Naive thymus-derived CD8-positive, alpha-beta T cell (primary cell): ENCODE measurements at places on chromosomes 13 and 19. TPM values are rescaled to one million over a fixed set of nuclear protein-coding genes. Genes with fewer than 3 reads are reported as not detected.

PVR gene
- polyA plus RNA-seq, result 0.37 TPM

NTF4 gene
- polyA plus RNA-seq, result not detected

BIVM gene
- 6.4 TPM for polyA plus RNA-seq

ZNF558 gene
- polyA plus RNA-seq, result 6.0 TPM

SLC10A2 gene
- polyA plus RNA-seq, result not detected

C1QTNF9 gene
- not detected for polyA plus RNA-seq

GIPR gene
- not detected for polyA plus RNA-seq

DNA sequence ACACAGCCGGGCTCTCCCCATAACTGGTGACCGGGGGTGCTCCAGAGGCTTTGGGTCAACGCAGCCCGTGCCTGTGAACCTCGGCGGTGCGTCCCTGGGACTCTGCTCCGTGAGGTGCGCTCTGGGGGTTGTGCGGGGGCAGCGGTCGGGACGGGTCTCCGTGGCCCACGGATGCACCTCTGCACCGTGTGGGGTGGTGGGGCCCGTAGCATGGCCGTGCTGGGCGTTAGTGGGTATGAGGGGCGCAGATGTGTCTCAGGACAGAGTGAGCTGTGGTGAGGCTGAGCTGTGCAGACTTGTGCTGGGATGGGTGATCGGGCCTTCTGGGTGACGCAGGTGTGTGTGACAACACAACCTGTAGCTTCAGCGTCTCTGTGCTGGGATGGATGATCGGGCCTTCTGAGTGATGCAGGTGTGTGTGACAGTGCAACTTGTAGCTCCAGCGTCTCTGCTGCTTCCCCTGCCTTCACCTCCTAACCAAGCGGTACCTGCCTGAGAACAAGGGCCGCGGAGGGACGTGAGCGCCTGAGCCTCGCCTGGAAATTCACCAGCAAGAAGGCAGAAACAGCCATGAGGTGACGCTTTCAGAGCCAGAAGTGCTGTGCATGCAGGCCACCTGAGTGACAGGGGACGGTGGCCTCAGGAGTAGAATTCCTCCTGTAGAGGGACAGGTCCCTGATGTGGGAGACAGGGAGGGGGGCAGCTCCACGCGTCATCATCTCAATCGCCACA is 599 bp downstream of the ZNF331 start:
- DNase-seq, result no peak

DNA sequence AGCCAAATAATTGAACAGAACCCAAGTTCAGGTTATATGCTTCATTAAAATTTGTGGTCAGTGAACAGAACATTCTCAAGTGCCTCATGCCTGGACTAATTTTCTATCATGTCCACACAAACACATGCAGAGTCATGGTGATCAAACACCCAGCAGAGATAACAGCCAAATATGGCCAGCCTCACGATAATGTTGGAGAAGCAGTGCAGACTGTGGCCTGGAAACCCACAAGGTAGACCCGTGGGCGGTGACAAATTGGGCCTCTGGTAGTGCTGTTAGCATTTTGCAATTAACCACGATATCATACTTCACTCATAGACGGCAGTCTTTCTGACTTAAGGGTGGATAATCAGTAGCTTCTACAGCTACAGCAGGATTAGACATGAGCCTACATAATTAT is 35.0 kb upstream of the VWA8 start:
- no peak for DNase-seq

GRCh38 chr13:85698256-85698655 is 101.0 kb downstream of the SLITRK6 start:
- DNase-seq, result no peak

DNA sequence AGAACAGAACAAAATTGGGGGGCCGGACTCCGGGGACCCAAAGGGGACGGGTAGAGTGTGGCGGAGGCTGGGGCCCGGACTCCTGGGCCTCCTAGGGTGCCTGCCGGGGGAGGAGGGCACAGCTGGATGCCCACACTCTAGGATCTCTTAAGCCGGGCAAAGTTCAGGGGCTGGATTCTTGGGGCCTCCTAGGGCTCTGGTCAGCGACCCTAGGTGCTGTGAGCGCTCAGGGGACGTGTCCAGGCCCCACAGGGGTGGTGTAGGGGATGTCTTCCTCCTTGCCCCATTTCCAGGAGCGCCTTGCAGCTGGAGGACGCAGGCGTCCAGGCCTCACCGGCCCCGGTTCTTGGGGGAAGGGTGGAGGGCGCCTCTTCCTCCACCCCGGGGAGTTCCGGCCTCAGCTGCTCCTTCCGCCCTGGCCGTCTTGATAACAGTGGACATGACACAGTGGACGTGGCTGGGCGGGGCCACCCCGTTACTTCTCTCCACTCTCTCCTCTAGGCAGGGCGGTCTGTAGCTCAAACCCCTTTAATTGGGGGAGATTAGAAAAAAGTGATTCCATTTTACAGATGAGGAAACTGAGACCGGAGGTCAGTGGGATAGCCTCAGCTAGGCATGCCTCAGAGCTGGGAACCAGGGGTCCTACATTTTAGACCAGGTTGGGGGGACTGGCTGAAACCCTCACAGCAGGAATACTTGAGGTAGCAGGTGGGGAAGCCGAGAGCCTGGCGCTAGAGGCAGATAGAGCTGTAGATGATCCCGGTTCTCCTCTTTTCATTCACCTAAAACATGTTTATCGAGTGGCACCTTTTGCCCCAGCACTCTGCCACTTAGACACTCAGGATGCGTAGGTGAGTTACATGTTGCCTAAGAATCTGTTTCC is 705 bp downstream of the STXBP2 start:
- no peak for DNase-seq

- no peak for DNase-seq
These were observed 76.2 kb downstream of the FOXO1 start for GRCh38 chr13:40590112-40590862.

DNA sequence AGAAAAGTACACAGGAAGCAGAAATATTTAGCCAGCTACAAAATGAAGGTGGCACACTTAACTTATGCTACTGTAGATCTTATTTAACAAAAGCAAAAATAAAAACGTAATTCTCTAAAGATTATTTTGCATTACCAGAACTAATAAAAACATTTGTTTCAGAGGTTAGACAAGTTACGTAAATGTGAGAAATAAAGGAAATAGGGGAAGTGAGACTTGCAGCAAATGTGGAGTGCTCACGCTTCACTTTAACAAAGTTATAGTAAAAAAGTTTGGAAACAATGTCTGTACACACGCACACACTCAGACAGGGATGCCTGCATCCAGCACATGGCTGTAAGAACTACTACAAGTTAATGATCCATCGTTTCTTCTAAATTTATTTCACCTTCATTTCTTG is 83.7 kb downstream of the NALCN start:
- DNase-seq, result no peak

DNA sequence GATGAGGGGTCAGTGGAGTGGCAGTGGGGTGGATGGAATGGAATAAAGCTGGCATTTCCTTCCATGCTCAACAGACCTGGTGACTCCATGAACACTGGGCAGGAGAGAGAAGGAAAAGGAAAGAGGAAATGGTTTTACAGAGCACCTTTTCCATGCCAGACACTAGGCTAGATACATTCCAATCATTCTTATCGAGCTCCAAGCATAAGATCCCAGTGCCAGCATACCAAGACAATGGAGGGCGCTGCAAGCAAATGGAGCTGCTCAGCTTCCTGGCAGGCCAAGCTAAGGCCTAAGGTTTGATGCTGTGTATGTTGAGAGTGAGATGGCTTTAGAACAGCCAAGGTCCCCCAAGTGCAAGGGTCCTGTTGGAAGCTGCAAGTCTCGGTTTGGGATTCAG is 113.2 kb downstream of the HSPH1 start:
- DNase-seq, result no peak

- DNase-seq, result no peak
These were observed 4.7 kb downstream of the IL17D start for GRCh38 chr13:20708216-20708615.

DNA sequence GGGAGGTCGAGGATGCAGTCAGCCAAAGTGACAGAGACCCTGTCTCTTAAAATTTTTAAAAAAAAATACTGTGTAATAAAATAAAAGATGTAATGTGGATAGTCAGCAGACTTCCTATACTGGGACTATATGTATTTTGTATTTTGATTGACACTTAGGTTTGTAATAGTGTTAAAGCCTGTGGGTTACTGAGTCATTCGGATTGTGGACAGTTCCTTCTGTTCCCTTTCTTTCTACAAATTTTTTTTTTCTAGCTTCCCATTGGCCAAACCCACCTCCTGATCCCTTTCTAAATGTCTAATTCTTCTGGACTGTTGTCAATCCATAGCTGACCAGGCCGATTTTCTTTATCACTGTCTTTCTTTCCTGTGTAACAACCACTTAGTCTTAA is 108.0 kb downstream of the DNAJC3 start:
- no peak for DNase-seq

GRCh38 chr13:72205773-72206172 is 338.8 kb upstream of the DACH1 start:
- no peak for DNase-seq

DNA sequence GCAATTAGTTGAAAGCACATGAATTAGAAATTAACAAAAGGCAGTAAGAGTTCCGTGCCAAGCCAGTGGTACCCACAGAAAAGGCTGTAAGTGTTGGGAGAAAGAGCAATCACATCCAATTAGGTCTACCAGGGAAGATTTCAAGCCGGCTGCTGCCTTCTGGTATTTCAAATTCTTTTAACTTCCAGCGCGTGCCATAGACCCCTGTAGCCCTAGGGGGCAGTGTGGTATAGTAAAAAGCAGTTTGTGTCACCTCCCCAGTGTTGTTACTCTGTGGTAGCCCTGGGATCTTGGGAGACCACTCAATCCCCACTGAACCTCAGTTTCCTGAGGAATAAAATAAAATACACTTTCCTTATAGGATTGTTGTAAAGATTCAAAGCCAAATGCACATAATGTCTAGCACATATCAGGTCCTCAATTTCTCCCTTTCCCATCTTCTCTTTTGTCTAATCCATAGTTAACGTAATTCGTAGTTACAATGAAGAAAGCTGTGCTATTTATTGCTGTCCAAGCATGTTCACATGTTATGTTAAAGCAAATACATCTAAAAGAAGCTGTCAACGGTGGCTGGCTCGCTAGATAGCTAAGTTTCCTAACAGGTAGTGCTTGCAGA is 230.2 kb downstream of the TDRD3 start:
- no peak for DNase-seq

GRCh38 chr13:97124915-97125809 is 97.0 kb upstream of the MBNL2 start:
- DNase-seq, result no peak

- no peak for DNase-seq
These were observed 72.9 kb downstream of the TEX29 start for GRCh38 chr13:111393221-111393790.

DNA sequence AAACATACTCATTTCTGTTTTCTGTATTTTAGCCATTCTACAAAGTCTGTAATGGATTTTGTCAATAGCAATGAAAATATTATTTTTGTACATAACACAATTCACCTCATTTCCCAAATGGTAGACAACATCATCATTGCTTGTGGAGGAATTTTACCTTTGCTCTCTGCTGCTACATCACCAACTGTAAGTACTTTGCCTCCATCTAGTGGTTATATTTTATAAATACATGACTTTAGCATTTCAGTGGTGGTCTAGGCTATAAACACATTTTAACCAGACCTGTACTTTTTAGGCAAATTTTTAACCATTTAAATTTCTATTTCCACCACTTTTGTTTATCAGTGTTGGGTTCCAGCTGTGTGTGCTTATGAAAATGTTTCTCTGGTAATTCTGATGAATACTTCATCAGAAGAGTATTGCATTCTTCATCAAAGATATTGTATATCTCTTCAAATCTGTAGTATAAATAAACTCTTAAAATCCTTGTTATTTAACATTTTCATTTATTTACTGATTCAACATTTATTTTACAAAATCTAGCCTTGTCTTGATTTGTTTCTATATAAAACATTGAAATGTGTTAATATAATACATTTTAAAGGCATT is 222.4 kb downstream of the NBEA start:
- peak; percentile 49 for DNase-seq

GRCh38 chr13:76684336-76684735 is 201.9 kb downstream of the KCTD12 start:
- DNase-seq, result no peak

DNA sequence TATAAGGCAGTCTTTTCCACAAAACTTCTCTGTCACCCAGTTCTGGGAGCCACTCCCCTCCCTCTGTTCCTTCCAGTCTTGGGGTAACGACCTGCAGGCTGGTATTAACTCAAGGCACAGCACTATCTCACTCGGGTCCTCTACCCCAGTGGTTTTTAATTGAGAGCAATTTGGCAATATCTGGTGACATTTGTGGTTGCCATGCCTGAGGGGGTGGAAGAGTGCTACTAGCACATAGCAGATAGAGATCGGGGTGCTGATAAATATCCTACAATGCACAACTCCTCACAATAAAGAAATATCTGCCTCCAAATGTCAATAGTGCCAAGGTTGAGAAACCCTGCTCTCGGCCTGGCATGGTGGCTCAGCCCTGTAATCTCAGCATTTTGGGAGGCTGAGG is 117.7 kb upstream of the ABCC4 start:
- DNase-seq, result no peak

- DNase-seq, result no peak
These were observed 62.3 kb downstream of the DOCK9 start for GRCh38 chr13:98915563-98915962.

GRCh38 chr13:106986033-106986484 is 418.1 kb upstream of the ARGLU1 start:
- DNase-seq, result no peak

DNA sequence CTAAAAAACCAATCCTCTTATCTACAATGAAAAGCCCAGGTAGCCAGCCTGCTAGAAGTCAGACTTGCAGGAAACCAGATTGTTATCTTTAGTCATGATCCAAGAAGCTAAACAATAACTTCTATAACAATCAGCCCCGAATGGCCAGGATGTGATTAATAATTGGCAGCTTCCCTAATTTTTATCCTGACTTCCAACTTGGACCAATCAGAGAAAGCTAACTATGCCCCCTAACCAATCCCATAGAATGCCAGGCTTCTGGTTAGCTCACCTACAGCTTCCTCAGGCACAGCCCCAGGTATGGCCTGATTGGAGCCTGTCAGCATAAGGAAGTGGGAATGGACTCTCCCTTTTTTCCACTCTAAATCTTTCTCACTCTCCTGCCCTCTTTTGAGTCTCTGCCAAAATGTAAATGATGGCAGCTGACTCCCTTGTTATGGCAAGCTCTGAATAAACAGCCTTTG is 394.9 kb downstream of the DLEU7 start:
- no peak for DNase-seq

GRCh38 chr19:3129112-3129511 is 6.7 kb upstream of the GNA15 start:
- no peak for DNase-seq

GRCh38 chr13:83819611-83820010 is 62.7 kb downstream of the SLITRK1 start:
- DNase-seq, result no peak
